ENCODE measurements at places on chromosomes 16 and 17.

- DNase-seq = peak; percentile 64
Observed at GRCh38 chr17:48577946-48578615, at the start of gene HOXB4. Gene HOXB4, minus strand, starts transcription at chr17:48578350. Its CDS starts 31 bp downstream, at chr17:48578319.

GRCh38 chr16:74724820-74725549 lies 24.3 kb upstream of the MLKL start:
- no peak for DNase-seq

DNA sequence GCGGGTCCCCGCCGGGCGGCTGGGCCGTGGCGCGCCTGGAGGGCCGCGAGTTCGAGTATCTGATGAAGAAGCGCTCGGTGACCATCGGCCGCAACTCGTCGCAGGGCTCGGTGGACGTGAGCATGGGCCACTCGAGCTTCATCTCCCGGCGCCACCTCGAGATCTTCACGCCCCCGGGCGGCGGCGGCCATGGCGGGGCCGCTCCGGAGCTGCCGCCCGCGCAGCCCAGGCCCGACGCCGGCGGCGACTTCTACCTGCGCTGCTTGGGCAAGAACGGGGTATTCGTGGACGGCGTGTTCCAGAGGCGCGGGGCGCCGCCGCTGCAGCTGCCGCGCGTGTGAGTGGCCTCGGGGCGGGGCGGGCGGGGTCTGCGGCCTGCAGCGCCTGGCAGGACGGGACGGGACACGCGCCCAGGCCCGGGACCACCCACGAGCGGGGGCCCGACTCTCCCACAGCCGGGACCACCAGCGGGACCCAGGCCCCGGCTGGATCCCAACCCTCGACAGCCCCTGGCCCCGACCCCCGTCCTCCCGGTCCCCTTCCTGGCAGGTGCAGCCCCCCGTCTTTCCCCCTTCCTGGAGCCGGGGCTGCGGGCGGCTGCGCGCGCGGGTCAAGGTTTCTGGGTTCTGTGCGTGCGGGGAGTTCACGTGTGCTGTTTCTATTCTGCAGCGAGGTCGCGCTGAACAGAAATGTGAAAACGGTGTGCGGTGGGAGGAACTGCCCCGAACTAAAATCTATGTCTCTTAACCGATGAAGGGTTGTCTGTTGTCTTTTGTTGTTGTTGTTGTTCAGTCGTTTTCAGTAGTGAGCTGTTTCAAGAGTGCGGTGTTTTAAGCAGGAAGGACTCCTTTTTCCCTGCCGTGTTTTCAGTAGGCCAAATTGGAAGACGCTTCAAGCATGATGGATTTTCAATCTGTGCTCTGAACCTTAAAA lies 705 bp downstream of the FOXK2 start:
- no peak for DNase-seq

GRCh38 chr17:47987240-47987835 lies 16.4 kb downstream of the CDK5RAP3 start:
- no peak for DNase-seq

GRCh38 chr17:39110435-39111136 lies 40.9 kb downstream of the PLXDC1 start:
- no peak for DNase-seq

GRCh38 chr16:10228779-10229178 lies 46.6 kb upstream of the GRIN2A start:
- no peak for DNase-seq

GRCh38 chr17:43211123-43211479 lies 574 bp upstream of the TMEM106A start:
- no peak for DNase-seq

GRCh38 chr17:27651411-27652345 lies 20.7 kb downstream of the LGALS9 start:
- DNase-seq = no peak

DNA sequence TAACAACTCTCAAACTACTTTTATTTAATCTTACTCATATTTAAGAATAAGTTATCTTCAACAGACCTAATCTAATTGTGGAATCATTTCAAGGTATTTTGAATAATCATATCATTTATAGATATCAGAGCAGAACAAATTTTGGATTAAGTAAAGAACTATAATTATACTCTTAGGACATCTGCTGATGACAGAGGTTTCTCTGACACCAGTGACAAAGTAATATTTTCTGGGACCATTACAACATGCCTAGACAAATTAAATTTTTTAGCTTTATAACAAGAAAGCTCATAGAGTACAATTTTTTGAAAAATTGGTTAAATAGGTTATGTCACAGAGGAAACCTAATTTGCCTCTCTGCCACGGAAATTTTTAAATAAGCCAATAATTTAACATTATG lies 30.5 kb downstream of the C16orf87 start:
- no peak for DNase-seq

DNA sequence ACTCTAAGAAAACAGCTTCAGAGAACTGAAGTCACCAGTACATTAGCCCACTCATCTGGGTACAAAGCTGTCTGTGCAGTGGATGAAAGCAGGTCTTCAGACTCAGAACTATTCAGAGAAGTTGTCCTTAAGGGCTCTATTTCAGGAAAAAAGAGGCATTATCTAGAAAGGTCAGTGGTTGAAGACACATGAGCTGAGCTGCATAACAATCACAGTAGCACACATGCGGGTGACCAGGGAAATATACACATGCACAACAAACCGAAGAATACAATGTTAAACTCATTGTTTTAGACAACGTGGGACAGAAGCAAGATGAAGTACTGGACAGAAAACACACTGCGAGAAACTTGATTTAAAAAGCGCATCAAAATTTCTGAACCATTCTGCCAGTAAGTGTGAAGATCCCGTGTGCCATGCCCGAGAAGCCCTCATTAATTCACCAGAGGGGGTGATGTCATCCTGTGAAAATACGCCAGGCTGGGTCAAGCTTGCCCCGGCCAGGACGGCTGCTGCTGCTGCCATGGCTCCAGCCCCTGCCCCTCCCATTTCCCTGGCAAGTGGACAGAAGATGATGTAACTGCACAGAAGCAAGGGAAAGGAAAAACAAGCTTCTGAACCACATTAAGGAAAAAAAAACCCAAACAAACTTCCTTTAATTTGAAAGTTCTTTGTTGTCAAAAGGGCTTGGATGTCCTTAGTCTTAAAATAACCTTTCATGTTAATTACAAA lies 10.1 kb downstream of the DYNC1LI2 start:
- peak; percentile 83 for DNase-seq

- no peak for DNase-seq
Observed at GRCh38 chr17:19376811-19377210, 1.5 kb upstream of the MAPK7 start.

GRCh38 chr17:48625495-48626244 lies 488 bp downstream of the HOXB9 start:
- DNase-seq = no peak

DNA sequence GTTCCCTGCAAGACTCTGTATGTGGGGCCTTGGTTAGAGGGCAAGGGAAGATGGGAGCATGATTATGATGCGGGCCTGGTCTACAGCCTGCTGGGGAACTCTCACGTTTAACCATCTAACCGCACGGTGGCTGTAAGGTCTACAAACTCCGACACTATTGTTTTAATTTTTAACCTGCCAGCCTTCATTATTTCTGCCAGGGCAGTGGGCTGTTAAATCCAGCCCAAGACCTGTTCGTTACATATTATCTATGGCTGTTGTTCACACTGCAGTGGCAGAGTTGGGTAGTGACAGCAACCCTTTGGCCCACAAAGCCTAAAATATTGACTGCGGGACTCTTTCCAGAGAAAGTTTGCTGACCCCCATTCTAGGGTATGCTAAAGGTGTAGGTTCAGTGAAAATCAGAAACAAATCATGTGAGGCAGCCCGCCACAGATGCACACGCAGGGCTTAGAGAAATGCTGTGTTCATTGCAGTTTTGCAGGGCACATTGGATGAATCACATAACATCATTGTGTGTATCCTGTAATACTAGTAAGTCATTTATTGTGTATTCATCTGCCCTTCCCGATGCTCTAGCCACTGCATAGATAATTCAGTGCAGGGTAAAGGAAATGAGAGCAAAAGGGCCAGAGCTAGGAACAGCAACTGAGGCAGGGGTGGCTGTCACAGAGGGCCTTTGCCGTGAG lies 14.3 kb downstream of the SNX29 start:
- DNase-seq = no peak

DNA sequence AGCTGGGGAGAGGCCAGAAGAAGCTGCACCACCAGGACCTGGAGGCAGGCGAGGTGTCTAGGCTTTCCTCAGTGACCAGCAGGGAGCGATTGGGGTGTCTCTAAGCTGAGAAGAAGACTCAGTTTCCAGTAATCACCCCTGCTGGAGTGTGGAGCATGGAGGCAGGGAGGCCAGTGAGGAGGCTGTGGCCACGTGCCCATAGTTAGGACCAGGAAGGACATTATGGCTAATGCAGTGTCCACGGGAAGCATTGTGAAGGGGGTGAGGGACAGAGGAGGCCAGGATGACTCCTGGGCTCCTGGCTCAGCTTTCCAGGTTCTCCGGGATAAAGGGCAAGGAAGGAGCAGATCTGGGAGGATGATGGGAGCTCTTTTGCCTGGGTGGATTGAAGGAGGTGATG lies 5.7 kb downstream of the KRT13 start:
- no peak for DNase-seq

GRCh38 chr17:39115135-39115534 lies 36.3 kb downstream of the PLXDC1 start:
- no peak for DNase-seq

- DNase-seq = no peak
Observed at GRCh38 chr16:24728891-24729242, 584 bp upstream of the TNRC6A start.

DNA sequence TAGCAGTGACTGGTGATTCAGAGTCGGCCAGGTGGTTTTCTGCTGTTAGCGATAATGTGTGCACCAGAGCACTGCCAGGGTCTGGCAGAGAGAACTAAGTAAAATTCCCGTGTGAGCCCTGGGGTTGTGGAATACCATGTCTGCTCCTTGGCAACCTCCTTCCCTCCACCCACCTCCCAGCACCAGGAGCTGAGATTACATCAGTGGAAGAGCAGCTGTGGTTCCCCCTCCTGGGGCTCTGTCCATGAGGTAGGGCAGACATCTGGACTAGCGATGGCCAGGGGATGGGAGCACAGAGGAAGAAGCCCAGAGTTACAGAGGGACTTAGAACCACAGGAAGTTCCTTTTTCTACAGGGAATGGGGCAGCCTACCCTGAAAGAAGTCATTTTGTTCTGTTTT lies 15.8 kb downstream of the CLEC10A start:
- DNase-seq = no peak

DNA sequence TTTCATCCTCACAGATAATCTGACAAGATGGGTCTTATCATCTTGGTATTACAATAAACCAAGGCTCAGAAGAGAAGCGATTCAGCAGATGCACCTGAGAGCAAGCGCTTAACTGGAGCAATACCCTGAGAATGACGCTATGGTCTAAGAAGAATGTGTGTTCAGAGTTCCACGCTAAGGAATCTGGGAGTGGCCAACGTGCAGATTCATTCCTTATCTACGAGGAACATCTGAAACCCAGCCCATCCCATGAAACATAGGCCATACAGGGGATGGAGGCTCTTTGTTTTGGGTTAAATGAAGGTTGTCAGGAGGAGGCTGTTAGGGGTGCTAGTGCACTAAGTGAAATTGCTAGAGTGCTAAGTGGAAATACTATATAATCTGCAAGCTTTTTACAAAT lies 28.5 kb upstream of the KDM8 start:
- no peak for DNase-seq

- no peak for DNase-seq
Observed at GRCh38 chr17:15281909-15282308, 16.8 kb upstream of the PMP22 start.

DNA sequence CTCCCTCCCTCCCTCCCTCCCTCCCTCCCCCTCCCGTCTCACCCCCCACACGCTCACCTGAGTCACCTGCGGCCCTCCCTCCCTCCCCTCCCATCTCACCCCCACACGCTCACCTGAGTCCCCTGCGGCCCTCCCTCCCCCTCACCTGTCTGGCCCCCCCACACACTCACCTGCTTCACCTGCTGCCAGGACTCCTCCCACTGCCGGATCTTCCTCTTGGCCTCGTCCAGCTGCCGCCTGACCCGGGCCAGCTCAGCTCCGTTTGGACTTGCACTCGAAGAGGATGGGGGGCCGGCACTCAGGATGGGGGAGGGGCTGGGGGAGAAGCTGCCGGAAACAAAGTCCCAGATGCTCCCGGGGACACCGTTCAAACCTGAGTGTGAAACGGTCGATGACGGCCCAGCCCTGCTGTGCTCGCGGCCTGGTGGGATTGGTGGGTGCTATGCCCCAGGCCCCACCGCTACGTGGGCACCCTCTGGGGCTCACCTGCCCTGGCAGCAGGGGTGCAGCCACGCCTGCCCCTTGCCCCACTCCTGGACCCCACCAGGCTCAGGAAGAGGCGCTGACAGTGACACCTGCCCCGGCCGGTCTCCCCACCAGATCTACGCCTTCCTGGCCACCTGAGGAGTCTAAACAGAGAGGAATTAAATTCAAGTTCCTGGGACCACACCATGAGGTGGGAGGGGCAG lies 15.9 kb downstream of the GNPTG start:
- DNase-seq = no peak

DNA sequence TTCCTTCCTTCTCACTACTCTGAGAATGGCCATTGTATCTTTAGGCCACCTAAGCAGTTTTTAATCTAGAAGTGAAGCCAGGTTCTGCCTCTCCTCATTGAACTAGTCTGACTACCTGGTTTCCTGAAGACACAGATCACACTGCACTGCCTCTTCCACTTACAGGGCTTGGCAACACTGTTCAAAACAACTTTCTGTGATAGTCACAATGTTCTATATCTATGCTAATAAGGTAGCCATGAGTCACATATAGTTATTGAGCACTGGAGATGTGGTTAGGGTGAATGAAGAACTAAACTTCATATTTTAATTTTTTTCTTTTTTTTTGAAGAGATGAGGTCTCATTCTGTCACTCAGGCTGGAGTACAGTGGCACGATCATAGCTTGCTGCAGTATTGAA lies 26.9 kb downstream of the RND2 start:
- no peak for DNase-seq

DNA sequence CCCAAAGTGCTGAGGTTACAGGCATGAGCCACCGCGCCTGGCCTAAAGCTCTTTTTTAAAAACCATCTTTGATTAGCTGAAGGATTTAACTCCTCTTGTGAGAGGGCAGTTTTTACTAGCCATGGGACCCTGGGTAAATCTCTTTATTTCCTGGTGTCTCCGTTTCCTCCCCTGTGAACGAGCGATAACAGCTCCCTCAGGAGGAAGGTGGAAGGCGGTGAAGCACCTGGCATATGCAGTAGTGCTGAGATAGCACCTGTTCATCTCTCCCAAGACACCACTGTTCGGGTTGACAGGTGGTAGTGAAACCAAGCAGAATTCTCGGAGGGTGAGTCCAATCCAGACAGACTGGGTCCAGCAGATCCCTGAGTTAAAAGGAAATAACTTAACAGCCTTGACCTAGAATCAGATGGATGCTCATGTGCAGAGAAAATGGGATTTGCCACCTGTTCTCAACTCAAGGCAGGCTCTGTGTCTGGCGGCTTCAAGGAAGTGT lies 86.2 kb downstream of the CRISPLD2 start:
- no peak for DNase-seq

Data from thoracic aorta (tissue), 2 donors.